Peyer's patch (tissue), 4 donors: ENCODE measurements at places on chromosomes 3 and 15. TPM values are rescaled to one million over a fixed set of nuclear protein-coding genes. Genes with fewer than 3 reads are reported as not detected.

GRCh38 chr15:26158176-26158575, 295.0 kb upstream of the ATP10A start:
- DNase-seq: no peak

The SNURF gene
- total RNA-seq: 21.5 TPM

The MEGF11 gene
- total RNA-seq: not detected

DNA sequence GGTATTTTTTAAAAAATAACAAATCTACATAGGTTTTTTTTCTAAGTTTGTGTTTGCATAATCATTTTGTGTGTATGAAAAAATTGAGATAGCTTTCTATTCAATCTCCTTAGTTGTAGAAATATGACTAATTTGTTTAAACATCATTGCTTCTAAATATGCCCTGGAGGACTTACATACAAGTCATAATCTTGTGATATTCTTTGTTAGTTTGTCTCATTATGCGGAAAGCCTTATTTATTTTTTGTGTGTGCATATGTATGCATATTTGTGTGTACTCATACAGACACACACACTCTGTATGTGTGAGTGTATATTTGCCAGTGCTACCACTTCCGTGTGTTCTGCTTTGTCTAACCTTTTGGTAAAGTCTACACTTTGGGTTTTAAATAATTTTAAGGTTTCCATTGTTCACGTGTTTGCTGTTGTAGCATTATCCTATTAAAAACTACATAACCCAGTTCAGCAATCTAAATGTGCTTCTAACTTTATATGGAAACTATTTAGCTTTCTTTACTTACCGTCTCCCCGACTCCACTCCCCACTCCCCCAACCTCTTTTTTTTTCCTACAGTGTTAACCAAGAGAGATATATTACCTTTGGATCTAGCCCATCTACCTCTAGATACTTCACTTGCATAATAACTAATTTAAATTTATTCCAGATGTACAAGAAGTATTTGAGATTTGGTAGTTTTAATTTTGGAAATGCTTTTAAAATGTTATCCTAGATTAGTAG, 111.7 kb downstream of the FNDC3B start:
- DNase-seq: no peak

DNA sequence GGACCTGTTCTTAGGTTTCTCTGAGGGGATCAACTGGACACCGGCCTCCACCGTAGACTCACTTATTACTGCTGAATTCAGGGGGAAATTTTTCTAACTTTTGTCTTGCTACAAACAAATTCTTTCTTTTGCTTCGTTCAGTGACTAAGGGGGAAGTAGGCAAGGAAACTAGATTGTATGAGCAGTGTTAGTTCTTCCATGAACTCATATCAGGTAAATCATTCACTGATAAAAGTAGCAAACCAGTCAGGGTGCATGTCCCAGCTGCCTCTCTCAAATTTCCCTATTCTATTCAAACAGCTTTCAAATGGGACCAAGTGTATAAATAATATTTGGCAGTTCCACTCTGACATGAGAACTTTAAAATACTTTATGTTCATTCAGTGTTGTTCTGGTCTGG, 7.3 kb upstream of the CCDC13 start:
- no peak for DNase-seq

- no peak for DNase-seq
Measured at GRCh38 chr3:113285741-113286140, 74.4 kb downstream of the BOC start.

DNA sequence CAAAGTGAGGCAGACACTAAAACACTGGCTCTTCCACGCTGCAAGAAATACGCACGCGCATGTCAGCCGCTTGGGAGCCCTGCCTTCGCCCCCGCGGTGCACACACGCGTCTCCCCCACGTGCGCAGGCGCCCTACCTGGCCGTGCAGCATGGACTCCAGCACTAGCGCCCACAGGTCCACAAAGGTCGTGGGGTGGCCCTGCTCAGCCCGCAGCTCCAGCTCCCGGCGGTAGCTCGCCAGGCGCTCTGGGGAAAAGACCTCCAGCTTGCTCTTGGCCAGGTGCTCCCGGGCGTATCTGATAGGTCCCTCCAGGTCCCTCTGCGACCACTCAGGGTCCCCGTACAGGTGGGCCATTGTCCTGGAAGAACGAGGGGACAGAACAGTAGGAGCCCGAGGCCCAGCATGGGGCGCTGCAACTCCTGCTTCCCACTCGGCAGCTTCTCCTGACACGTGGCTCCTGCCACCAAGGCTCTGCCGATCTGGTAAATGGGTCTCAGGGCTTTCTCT, 14.9 kb downstream of the PLA2G4D start:
- DNase-seq: no peak

The GPR160 gene
- 231 TPM for total RNA-seq

DNA sequence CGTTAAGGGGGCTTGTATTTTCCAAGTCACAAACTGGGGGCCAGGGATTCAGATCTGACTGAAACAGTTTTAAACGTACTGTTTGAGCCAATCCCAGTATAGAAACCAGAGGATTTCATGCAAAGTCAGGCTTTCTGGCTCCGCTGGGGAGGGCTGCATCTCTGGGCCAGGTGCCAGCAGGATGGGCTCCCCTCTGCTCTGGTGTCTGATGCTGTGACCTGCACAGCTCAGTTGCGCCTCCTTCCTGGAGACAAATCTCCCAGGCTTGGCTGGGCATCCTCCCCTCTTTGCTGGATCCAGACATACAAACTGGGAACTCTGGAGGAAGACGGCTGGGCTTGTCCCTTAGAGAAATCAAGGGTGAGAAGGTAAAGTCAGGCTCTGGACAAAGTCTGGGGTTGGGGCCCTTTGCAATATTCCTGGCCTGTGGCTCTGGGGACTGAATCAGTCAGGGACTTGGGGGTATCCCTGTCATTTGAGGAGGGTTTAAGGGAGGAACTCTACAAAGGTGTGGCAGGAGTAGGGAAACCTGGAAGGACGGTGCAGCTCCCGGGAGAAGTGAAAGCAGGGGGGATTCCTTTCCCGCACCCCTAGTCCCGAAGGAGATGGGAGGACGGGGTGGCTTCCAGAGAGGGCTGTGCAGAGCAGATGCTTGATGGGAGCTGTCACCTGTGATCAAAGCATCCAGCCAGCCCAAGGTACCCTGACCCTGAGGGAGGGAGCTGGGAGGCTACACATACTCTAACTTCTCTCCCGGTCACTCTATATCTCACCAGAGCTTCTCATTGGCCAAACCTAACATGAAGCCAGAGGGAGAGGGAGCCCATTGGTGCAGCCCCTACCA, 114.8 kb upstream of the ATP2B2 start:
- no peak for DNase-seq

- DNase-seq: no peak
Measured at GRCh38 chr3:71689291-71689690, 35.9 kb downstream of the EIF4E3 start.

DNA sequence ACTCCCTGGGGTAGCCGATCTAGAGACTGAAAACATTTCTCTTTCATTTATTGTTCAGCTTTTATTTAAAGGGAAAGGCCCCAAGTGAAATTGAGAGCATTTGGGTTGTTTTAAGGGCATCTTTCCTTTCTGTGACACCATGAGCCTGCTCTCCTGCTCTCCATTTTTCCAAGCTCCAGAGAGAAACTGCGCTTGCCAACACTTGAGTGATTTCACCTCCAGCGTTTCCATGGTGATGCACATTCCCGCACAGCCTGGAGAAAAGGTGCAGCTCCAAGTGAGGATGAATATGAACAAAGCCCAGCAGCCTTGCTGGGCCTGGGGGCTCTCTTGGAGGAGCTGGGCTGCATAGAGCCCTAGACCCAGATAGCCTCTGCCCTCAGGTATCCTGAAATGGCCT, 159.2 kb upstream of the PPP2R3A start:
- DNase-seq: no peak

GRCh38 chr3:31065765-31066164, 171.3 kb upstream of the GADL1 start:
- no peak for DNase-seq

The RARRES1 gene
- total RNA-seq: 11.6 TPM

The BFSP2 gene
- not detected for total RNA-seq

- no peak for DNase-seq
Measured at GRCh38 chr15:48928877-48929538, 34.7 kb downstream of the SHC4 start.

The TMEM158 gene
- 2.0 TPM for total RNA-seq

DNA sequence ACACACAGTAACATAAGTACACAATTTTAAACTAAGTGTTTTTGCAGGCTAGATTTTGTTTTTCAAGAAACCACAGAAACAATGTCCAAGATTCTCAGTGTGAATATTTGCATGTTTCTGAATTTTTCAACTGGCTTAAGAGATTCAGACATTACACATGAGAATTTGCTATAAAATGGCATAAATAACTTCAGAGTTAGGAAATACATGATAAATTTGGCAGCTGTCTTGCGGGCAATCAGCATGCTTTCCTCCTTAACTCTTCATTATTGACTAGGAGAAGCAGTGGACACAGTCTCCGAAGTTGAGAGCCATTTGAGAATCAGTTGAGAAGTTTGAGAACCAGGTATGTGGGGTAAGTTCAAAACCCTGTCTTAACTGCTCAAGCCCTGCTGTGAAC, 625.6 kb upstream of the SGO1 start:
- no peak for DNase-seq

The PAQR5 gene
- total RNA-seq: 26.8 TPM

GRCh38 chr3:7194071-7194835, 333.3 kb downstream of the GRM7 start:
- DNase-seq: no peak

DNA sequence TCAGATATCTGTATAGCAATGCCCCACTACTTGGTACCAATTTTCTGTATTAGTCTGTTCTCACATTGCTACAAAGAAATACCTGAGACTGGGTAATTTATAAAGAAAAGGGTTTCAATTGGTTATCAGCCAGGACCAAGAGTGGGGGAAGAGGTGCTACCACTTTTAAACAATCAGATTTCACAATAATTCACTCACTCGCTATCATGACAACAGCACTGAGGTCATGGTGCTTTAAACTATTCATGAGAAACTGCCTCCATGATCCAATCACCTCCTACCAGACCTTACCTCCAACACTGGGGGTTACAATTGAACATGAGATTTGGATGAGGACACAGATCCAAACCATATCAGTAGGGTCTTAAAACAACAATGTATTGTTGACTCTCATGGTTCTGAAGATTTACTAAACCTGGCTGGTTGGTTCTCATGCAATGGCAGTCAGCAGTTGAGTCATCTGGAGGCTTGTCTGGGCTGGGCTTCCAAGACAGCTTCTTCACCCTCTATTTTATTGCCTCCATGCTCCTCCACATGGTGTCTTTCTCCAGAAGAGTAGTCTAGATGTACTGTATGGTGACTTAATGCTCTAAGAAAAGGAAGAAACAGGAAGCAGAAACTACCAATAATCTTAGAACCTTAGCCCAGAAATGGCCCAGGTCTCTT, 21.2 kb upstream of the TM4SF4 start:
- DNase-seq: no peak

The SLC27A2 gene
- total RNA-seq: 8.3 TPM

DNA sequence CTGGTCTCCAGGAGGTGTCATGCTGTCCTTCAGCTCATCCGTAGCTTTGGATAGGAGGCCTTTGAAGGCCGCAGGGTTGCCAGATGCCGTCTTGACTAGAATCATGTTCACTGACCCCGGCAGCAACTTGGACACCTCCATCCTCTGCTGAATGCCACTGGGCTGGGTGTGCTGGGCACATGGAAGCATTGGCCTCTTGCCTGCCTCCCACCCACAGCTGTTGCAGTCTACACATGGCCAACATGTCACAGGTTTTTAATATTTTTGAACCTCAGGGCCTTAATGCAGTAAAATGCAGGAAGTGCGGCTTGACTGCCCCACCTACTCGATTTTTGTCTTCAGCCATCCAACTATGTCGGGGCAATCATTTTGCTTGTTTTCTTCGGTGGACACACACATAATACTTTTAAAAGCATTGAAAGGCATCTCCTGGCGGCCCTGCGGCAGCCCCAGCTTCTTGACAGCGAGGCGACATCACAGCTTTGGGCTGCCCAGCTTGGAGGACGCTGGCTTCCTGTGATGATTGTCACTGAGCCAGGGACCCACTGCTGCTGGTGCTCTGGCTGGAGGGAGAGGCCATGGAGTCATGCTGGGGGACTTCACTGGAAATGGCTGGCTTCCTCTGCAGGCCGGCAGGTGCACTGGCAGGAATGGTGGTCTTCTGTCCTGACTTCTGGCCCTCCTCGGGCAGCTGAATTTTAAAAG, 31.6 kb upstream of the ACAD9 start:
- no peak for DNase-seq

DNA sequence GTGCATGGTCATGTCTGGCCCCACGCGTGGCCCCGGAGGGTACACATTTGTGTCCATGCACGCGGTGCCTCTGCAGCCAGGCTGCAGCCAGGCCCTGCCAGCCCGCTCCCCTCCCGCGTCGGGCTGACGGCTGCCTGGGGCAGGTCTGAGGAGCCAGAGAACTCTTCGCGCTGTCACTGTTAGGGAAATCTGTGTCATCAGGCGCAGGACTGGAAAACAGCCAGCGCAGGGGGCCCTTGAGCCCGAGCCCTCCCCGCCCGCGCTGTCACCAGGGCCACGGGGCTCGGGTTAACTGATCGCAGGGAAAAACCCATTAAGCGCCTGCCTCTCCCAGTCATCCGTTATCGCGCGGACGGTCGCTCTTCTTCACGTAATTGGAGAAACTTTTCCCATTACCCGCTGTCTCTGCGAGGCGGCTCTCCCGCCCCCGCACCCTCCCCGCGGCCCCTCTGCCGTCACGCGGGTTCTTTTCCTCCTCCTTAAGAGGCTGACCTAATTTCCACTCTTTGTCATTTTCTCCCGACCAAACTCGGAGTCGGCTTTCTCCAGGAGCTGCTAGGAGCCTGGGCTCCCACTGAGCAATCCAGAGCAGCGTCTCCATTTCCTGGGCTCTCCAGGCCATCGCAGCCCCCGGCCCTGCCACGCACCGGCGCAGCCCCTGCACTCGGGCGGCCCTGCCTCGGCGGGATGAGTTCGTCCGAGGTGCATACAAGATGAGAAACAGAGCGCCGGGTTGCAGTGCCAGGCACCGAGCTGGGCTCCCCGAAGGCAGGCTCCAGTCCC, 57.5 kb upstream of the PRR23E start:
- DNase-seq: no peak

DNA sequence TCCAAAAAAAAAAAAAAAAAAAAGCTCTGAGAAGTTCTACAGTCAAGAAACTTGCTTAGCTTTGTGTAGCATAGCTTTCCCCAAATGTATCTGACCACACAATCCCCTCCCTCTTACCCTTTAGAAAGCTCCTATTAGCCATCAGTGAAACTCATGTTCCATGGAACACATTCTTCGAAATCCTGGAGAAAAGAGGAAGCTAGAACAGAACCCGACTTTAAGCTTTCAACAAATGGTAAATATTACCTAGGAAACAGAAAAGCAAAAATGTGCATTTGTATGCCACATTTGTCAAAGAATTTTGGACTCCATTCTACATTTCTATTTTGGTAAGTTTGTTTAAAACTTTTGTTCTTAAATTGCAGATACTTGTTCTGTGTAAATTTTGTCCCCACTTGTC, 17.4 kb upstream of the CRTC3 start:
- DNase-seq: no peak

GRCh38 chr3:143526011-143526545, 322.2 kb downstream of the SLC9A9 start:
- DNase-seq: no peak

DNA sequence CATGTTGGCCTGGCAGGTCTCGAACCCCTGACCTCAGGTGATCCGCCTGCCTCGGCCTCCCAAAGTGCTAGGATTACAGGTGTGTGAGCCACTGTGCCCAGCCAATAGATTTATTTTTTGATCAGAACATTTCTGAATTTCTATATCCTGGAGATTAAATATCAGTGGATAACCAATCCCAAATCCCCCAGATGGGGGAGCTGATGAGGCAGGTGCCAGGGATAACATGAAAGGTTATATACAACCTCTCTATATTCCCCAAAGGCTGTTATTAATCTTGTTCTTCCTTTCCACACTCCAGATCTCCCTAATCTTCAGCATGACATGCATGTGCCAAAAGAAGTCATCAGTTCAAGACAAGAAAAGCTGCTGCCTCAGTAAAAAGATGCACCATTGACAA, 112.3 kb downstream of the WDR76 start:
- no peak for DNase-seq
